Caki2 (cell line): ENCODE measurements at places on chromosomes 6 and 20. TPM values are rescaled to one million over a fixed set of nuclear protein-coding genes. Genes with fewer than 3 reads are reported as not detected.

SLC22A7 gene
- total RNA-seq, result not detected in 2 replicates

CLIC5 gene
- not detected in 2 replicates for total RNA-seq

ELOVL4 gene
- 3.0 and 4.8 TPM in 2 replicates for total RNA-seq

LHFPL5 gene
- total RNA-seq, result 1.0 TPM in 1 of 2 replicates, not detected in the other

OR2B6 gene
- not detected in 2 replicates for total RNA-seq

GHRH gene
- not detected in 2 replicates for total RNA-seq

OPN5 gene
- not detected in 2 replicates for total RNA-seq

GPSM3 gene
- 0.14 and 3.4 TPM in 2 replicates for total RNA-seq

TBXT gene
- not detected in 2 replicates for total RNA-seq

LTB gene
- not detected in 2 replicates for total RNA-seq

CNBD2 gene
- total RNA-seq, result 2.4 and 6.8 TPM in 2 replicates

PPP1R3G gene
- total RNA-seq, result 0.14 and 0.26 TPM in 2 replicates

HS3ST5 gene
- total RNA-seq, result not detected in 2 replicates

SGK2 gene
- 40.6 and 45.5 TPM in 2 replicates for total RNA-seq

CLDN20 gene
- total RNA-seq, result not detected in 2 replicates

ULBP3 gene
- total RNA-seq, result 9.4 and 18.1 TPM in 2 replicates

HSPA12B gene
- not detected in 2 replicates for total RNA-seq

NNAT gene
- not detected in 2 replicates for total RNA-seq

DNMT3B gene
- total RNA-seq, result 52.7 and 54.1 TPM in 2 replicates

PRPH2 gene
- total RNA-seq, result not detected in 2 replicates

FAM83C gene
- 0.20 TPM in 1 of 2 replicates, not detected in the other for total RNA-seq

ROS1 gene
- not detected in 2 replicates for total RNA-seq

SLC32A1 gene
- not detected in 2 replicates for total RNA-seq

STX11 gene
- 5.7 TPM in 1 of 2 replicates, not detected in the other for total RNA-seq

ABHD16B gene
- not detected in 2 replicates for total RNA-seq

ECT2L gene
- total RNA-seq, result not detected in 2 replicates

GINS1 gene
- total RNA-seq, result 14.9 and 17.1 TPM in 2 replicates

FAM209A gene
- total RNA-seq, result not detected in 2 replicates

SEL1L2 gene
- total RNA-seq, result not detected in 2 replicates

C20orf144 gene
- 0.44 TPM in 1 of 2 replicates, not detected in the other for total RNA-seq

WDR27 gene
- total RNA-seq, result 7.8 and 8.4 TPM in 2 replicates

PI3 gene
- not detected in 2 replicates for total RNA-seq

HTR1E gene
- not detected in 2 replicates for total RNA-seq

VSX1 gene
- not detected in 2 replicates for total RNA-seq

C6orf58 gene
- total RNA-seq, result 1.3 TPM in 1 of 2 replicates, not detected in the other

PCNA gene
- 424 and 432 TPM in 2 replicates for total RNA-seq

DDAH2 gene
- total RNA-seq, result 214 and 216 TPM in 2 replicates

ECHDC1 gene
- 12.9 and 20.0 TPM in 2 replicates for total RNA-seq

MCHR2 gene
- total RNA-seq, result not detected in 2 replicates

UBE2C gene
- 112 and 164 TPM in 2 replicates for total RNA-seq

PLTP gene
- 6.5 and 9.1 TPM in 2 replicates for total RNA-seq

PDYN gene
- total RNA-seq, result not detected in 2 replicates

FNDC11 gene
- 1.1 and 8.2 TPM in 2 replicates for total RNA-seq

SLC35D3 gene
- total RNA-seq, result not detected in 2 replicates

VIP gene
- total RNA-seq, result not detected in 2 replicates

TAAR6 gene
- total RNA-seq, result not detected in 2 replicates

SIRPB2 gene
- total RNA-seq, result not detected in 2 replicates

PREP gene
- 21.5 and 29.4 TPM in 2 replicates for total RNA-seq

MAPK13 gene
- 1.5 and 1.7 TPM in 2 replicates for total RNA-seq

TFAP2B gene
- total RNA-seq, result not detected in 2 replicates

SLC12A5 gene
- total RNA-seq, result 7.9 TPM in 1 of 2 replicates, not detected in the other

CAGE1 gene
- total RNA-seq, result not detected in 2 replicates

ZBTB46 gene
- 9.6 and 10.4 TPM in 2 replicates for total RNA-seq

LPA gene
- total RNA-seq, result not detected in 2 replicates

CLVS2 gene
- total RNA-seq, result not detected in 2 replicates

LY6G5B gene
- not detected in 2 replicates for total RNA-seq

PARD6B gene
- total RNA-seq, result 58.6 and 82.5 TPM in 2 replicates

OXT gene
- not detected in 2 replicates for total RNA-seq
